Activated naive CD4-positive, alpha-beta T cell treated with anti-CD3 and anti-CD28 coated beads, Interleukin-2, amount 50 U/mL, for 16 hours (primary cell): ENCODE measurements at places on chromosomes 1 and 21.

DNA sequence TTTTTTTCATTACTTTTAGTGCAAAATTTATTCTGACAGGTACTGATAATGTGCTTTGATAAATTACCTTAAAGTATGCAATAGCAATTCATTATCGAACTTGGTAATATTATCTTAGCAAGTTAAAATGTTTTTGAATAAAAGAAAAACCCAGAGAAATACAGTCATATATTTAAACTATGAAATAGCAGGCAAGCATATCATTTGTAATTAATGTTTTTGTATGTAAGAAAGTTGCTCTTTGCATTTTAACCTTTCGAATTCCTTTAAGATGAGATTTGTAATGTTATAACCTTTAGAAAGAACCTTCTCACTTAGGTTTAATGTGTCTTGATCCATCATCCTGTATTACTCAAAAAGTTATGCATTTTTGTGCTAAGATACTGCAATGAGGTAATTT, 585.6 kb downstream of the PTBP2 start:
- no peak for DNase-seq

DNA sequence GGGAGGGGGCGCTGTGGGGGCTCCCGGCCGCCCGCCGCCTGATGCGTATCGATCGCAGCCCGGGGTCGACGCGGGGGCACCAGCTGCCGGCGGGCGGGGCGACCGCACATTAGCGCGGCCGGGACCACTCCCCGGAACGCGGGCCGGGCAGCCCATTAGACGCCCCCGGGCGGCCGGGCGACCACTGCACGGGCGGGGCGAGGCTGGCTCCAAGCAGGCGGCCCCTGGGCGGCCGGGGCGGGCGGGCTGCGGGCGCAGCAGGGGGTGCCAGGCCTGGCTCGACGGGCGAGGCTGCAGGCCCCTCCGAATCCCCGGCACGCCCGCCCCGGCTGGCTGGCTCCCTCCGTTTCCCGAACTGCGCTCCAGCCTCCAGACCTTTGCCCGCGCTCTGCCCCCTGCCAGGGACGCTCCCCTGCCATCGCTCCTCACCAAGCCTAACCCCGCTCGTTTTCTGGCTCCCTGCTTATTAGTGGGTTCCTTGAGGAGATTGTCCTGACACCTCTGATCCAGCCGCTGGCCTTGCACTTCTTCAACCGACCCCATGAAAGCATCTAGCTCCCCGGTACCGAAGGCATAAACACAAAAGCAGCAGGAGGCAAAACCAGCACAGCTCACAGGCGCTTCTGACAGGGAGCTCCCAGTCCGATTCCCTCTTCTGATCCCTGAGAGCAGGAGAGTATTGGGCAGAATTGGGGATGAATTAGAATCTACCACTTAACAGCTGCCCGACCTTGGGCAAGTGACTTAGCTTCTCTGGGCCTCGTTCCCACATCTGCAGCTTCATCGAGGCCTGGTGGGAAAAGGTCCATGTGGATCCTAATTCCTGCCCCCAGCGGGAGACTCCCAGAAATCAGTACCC, 92.6 kb upstream of the CASZ1 start:
- DNase-seq, result no peak

GRCh38 chr1:9732123-9732971, 80.8 kb downstream of the PIK3CD start:
- no peak for DNase-seq

DNA sequence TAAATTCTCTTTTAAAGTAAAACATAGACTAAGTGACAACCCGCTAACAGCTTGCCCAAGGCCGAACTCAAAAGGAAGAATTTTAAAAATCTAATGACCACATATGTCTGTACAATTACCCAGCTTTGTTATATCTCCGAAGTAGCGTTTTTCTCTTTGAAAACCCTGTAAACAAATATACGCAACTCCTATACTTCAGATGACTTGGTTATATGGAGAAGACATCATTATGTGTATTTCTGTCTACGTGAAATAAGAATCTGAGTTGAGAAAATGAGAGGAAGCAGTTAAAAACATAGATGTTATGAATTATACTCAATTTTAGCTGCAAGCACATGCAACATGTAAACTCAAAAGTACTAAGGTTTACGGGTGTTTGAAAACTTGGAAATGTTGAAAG, 2.0 kb downstream of the PBX1 start:
- DNase-seq, result no peak
